ENCODE measurements at places on chromosomes 13 and 19.

DNA sequence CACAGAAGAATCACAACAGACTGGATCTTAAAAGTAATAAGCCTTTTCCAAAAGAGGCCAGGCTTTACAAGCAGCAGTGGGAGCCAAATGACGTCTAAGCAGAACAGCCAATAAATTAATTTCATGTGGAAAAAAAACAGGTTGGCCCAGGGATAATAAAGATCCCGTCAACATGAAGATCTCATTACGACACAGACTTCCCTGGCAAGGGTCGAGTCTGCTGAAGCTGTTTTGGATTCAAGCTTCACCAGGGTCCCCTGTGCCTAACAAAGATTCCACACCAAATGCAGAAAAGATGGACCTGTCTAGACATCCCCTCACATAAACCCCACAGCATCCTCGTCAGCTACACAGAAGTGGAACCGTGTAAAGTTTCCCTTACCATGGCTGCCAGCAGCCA is 215.1 kb upstream of the ZNF507 start:
- DNase-seq, result no peak

DNA sequence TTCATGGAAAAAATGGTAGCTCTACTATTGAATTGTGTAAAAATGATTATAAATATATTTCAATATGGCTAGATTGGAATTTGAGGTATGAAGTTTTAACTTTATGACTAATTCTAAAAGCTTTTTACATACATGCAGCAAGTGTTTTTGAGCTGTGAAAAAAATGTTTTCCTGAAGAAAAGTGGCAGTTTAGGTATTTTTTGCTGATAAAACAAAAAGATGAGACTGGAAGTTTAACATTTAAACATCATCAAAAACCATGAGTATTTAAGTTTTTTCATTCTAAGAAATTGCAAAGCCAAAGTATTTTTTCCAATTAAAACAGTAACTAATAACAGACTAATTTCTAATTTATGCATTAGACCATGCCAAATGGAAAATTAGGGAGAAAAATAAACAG is 751.1 kb downstream of the FGF9 start:
- no peak for DNase-seq

- DNase-seq, result no peak
These were observed 18.1 kb downstream of the DHRS12 start for GRCh38 chr13:51785712-51786424.

DNA sequence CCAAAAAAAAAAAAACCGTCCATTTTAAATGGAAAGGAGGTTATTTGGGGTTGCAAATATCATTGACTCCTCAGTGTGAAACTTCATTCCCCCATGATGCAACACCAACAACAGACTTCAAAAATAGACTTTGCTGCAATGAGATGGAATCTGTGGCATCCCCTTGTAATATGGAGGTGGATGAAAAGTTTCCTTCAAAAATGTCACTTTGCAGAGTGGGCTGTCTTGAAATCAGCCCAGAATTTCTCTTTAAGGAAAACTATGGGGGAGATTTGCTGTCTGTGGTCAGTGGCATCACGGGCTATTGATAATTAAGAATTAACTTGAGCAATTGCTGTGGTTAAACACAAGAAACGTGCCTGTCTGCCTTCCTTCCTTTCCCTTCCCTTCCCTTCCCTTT is 1.5 kb downstream of the GPR18 start:
- DNase-seq, result no peak

DNA sequence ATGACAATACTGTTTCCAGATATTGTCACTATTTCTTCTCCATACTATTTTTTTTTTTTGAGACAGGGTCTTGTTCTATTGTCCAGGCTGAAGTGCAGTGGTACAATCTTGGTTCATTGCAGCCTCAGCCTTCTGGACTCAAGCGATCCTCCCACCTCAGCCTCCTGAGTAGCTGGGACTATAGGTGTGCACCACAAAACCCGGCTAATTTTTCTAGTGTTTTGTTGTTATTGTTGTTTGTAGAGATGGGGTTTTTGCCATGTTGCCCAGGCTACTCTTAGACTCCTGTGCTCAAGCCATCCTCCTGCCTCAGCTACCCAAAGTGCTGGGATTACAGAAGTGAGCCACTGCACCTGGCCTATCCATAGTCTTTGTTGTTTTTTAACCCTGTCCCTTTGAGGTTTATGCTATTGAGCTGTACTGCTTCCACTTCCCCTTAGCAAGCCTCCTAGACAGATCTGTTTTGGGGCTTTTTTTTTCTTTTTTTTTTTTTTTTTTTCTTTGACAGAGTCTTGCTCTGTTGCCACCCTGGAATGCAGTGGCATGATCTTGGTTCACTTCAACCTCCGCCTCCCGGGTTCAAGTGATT is 27.6 kb upstream of the MAP3K10 start:
- DNase-seq, result no peak

GRCh38 chr13:28532388-28533124 is 37.6 kb upstream of the FLT1 start:
- DNase-seq, result no peak

GRCh38 chr13:58994777-58995176 is 1169.0 kb downstream of the DIAPH3 start:
- DNase-seq, result no peak

GRCh38 chr13:66312312-66313087 is 917.6 kb downstream of the PCDH9 start:
- no peak for DNase-seq

DNA sequence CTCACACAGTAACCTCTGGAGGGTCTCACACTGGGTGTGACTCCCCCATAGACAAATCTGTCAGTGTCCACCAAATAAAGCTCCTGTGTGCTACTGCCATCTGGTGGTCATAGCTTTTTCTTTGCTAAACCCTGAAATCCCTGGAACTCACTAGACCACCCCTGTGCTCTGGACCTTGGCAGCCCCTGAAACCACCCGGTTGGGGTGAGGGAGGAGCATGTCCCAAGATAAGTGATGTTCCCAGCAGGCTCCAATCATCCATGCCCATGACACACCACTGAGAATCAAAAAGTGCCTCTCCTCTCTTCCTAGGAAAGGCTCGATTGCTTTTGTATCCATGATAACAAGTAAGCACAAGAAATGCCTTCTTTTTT is 6.5 kb upstream of the HSD17B14 start:
- peak; percentile 30 for DNase-seq

DNA sequence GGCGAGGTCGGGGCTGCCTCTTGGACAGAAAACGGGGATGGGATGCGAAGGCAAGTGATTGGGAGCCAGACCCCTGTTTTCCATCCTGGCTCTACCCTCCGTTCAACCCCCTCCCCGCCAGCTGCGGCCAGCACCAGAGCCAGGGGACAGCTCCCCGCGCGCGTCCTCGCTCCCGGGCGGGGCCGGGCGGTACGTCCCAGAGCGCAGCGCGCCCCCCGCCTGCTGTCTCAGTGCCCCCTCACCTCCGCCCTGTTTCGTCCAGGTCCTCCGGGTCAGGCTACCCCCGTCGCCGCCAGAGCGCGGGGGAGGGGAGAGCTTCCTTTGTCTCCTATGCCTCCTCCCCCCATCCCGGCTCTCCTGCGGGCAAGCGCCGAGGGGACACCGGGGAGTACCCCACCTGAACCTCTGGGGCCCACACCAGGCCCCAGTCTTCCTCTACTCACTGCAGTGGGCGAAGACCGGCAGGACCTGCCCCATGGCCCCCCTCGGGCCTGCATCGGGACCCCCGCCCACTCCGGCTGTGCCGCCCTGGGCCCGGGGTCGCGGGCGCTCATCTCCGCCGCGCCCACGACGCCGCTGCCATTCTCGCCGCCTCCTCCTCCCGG is 396 bp downstream of the RTN2 start:
- no peak for DNase-seq

DNA sequence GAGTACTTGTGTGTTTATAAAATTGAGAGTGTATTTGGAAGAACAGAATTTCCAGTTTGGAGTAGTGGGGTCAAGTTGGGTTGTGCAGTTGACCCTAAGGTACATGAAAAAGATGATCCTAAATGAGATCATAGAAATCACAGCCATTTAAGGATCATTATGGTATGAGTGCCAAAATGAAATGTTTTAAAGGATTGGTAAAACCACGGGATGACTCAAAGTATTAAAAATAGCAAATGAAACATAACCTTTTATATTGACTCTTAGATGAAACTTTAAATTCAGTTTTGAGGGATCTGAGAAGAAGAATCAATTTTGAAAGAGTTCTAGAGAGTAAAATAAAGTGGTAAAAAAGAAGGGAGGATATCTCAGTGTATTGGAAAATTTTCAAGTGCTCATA is 773.8 kb downstream of the GPC5 start:
- no peak for DNase-seq

DNA sequence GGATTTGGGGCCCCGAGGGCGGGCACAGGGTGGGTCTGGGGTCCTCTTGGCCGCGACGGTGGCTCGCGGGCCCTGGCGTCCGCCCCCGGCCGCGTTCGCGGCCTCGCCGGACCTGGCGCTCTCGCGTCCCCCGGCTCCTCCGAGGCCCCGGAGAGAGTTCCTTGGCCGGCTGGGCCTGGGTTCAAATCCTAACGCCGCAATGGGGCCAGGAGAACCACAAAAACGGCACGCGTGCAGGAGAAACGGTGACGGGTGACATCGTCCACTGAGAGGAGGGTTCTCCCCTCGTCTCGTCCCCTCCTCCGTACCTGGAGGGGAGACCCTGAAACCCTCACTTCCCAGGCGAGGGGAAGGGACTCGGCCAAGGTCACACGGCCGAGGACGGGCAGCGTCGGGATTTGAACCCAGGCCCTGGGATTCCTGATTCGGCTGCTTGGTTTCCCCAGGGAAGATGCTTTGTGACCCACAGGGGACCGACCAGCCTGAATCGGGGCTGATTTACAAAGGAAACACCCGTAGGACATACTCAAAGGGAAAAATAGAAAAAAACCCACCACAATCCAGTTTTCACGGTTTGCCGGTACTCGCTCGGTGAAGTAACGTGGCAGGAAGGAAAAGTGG is 624 bp downstream of the SAFB start:
- no peak for DNase-seq

- peak; percentile 29 for DNase-seq
These were observed 6.9 kb downstream of the RAB8A start for GRCh38 chr19:16118489-16119033.

GRCh38 chr13:77338961-77339401 is 12.1 kb upstream of the MYCBP2 start:
- no peak for DNase-seq

DNA sequence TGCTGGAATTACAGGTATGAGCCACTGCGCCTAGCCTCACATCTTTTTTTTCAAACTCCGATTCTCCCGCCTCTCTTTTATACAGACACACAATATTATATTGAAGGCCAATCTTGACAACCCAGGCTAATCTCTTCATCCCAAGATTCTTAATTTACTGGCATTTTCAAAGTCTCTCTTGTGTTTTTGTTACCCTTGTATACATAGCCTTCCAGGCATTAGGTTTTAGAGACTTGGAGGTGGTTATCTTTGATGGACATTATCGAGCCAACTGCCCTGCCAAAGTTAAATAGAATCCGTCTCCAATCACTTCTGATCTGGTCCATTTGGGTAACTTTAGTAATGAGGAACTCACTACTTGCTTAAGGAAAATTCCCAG is 14.4 kb upstream of the CYP2A7 start:
- no peak for DNase-seq

- no peak for DNase-seq
These were observed 380.6 kb downstream of the LIG4 start for GRCh38 chr13:107834717-107835116.

DNA sequence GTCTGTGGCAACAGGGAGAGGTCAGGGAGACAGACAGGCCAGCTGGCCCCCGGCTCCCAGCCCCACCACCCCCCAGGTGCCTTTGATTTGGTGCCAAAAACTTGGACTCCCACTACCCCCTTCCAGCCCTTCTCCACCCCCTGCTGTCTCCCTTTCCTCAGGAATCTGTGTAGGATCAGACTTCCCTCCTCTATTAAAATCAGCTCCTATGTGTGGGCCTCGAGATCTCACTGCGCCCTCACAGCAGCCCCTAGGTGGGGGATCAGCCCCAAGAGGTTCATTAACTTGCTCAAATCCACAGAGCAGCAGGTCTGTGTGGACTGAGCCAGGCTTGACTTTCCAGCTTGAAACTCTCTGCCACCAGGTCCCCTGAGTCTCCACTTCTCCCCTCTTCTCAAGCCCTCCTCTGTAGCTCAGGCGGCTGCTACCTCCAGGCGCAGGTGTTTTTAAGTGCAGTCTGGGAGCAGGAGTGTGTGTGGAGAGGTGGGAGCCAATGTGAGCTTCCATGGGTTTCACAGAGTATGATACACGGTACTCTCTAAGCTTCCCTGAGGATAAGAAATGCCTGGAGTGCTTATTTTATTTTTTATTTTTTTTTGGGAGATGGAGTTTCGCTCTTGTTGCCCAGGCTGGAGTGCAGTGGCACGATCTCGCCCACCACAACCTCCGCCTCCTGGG is 1.7 kb downstream of the GAPDHS start:
- DNase-seq, result no peak

GRCh38 chr19:45218426-45218825 is 26.8 kb downstream of the EXOC3L2 start:
- no peak for DNase-seq

- peak; percentile 51 for DNase-seq
These were observed 6.7 kb upstream of the ZNF761 start for GRCh38 chr19:53424968-53425597.

GRCh38 chr13:28026508-28026907 is 38.0 kb upstream of the URAD start:
- no peak for DNase-seq

- no peak for DNase-seq
These were observed 8.3 kb downstream of the ZFR2 start for GRCh38 chr19:3860499-3860898.

DNA sequence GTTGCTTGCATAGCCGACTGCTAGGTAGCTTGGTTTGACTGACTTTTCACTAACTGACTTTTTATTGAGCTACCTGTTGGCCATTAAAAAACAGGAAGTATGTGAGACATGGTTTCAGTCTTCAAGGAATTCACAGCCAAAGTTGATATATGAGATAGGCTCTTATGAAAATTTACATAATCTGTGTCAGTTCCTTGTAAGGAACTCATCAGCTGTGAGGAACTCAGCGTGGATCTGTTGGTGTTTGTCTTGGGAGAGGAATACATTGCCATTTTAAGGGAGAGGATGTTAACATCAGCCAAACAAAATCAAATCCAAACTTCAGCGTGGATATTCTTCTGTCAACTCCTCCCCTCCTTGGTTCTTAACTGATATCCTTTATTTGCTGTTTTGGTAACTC is 2.0 kb downstream of the RNF113B start:
- DNase-seq, result no peak

GRCh38 chr19:48596679-48597465 is 9.7 kb upstream of the SPACA4 start:
- no peak for DNase-seq

DNA sequence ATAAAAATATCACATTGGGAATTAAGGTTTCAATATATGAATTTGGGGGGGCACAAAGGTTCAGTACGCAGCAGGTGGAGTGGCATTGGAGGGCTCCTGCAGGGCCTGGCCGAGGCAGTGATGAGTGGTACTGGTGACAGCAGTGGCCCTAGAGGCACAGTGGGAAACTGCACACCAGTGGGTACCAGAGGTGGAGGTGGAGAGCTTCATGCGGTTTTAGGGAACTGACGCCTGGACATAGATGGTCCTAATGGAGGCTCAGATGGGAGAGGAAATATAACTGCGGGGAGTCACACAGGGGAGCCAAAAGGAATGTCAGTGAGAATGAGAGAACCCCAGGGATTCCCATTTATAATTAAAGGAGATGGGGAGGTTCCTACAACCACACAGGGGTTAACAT is 156.2 kb downstream of the COG6 start:
- DNase-seq, result no peak

Measured in C1 segment of cervical spinal cord (tissue), 14 donors.